Neural crest cell (in vitro differentiated cells): ENCODE measurements at places on chromosomes 1 and 21. TPM values are rescaled to one million over a fixed set of nuclear protein-coding genes. Genes with fewer than 3 reads are reported as not detected.

DNA sequence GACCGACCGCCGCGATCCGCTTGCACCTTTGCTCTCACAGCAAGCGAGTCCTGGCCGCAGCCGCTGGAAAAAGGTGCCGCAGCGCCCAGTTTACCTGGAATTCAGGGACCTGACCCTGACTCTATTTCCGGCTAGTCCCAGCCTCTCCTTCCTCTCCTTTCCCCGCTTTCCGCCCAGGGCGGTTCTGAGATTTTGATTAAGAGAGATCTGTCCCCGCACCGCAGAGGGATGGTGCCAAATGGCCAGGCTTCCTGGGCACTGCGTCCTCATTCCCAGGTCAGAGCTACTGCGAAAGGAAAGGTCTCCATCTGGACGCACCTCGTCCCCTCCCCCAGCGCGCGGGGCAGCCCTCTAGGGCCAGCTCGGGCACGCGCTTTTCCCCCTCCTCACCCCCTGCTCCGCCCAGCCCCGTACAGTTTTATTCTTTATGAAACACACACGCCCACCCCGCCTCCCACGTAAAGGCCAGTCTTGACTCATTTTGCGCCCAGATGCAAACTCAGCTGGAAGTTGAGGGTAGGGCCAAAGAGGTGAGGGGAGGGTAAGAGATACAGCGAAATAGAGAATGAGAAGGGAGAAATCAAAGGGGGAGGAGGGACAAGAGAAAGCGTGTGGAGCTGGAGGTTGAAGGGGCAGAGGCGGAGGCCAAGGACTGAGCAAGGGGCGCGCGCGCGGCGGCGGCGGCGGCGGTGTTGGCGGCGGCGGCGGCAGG lies 411.8 kb upstream of the ESRRG start:
- DNase-seq: peak; percentile 2

DNA sequence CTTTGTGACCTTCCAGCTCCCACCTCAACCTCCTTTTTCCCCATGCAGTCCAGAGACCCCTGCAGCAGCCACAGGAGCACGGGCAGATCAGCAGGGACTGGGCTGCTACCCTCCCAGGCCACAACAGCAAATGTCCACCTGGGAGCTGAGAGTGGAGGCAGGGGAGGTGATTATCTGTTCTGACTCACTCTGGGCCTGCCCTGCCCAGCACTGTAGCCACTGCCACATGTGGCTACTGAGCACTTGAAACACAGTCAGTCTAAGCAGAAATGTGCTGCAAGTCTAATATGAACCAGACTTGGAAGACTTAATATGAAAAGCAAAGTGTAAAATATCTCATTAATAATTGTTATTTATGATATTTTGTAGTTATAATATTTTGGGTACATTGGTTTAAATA lies 148.9 kb upstream of the VANGL1 start:
- DNase-seq: no peak

GRCh38 chr1:94319319-94320102 lies 82.1 kb upstream of the ARHGAP29 start:
- DNase-seq: no peak

DNA sequence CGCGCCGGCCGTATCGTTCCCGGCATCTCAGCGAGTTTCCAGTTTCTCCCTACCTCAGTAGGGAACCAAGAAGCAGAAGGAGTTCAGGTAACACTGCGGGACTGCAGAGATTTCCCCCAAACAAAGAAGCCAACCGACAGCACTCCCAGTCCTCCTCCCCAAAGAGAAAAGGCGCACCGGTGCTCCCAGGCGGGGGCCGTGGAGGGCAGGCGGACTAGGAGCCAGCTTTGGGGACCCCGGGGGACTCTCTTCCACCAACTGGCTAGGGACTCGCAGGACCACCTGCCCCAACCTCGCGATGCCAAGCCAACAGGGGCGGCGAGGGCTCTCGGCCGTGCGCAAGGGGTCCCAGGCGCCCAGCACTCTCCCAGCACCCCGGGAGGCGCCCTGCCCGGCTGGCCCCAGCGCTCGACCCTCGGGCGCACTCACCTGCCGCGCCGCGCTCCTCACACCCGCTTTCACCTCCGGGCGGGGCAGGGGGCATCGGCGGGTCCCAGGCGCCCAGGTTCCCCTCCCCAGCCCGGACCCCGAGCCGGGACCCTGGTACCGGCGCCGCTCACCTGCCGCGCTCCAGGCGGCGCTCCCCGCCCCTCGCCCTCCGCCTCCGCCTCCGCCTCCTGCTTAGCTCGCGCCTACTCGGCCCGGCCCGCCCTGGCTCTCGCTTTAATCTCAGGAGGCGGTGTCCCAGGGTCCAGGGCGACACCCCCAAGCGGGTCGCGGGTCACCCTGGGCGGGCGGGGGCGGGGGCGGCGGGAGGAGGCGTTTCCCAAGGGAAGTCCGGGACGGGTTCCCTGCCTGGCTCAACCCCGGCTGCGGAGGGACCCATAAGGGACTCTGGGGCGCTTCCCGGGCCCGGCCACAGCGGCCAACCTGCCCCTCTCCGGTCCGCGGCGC lies at the start of gene TMPRSS2:
Gene TMPRSS2 (minus strand): TSS at position 638 of the 894 bp plus-strand sequence. CDS start 10,025 bp downstream, outside the sequence.
- no peak for DNase-seq

DNA sequence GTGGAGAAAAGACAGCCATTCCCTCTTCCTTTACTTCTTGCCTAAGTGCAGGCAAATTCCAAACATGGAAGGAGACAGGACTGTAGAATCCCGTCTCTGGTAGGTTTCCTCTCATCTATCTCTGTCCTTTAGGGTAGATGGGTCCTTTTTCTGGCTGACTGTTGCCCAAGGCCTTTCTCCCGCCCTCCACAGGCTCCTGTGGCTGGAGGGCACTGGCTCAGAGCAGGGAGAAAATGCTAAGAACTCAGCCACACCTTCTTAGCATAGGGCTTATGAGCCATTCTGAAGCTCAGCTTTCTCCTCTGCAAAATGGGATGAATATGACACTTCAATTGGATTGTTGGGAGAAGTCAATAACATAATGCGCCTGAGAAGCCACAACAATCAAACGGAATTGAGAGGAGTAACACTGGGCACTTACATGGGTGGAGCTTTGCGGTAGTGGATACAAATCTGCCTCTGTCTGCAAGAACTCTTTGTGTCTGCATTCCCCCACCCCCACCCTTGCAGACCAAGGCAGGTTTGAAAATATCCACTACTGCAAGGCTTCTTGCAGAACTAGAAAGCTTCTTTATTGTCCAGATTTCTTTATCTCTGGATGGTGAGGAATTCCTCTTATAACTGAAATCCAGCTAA lies 94.7 kb downstream of the CSMD2 start:
- no peak for DNase-seq

- peak; percentile 42 for DNase-seq
Observed at GRCh38 chr1:160834945-160835565, 27.6 kb downstream of the CD244 start.

DNA sequence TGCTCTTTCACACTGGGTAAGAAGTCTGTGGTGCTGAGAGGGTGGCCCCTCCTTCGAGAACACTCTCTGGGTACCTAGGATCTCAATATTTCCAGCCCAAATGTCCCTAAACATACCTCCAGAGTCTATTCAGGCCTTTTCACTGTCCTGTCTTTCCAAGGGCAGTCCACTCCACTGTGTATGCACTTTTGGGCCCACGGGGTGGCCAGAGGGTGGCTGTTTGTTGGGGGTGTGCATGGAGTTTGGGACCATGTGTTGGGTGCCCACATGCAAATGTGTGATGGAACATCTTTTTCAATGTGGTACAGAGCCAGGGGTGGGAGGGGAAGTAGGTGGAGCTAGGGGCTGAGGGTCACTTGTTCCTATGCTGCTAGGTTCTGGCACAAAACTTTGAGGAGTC lies 87.5 kb downstream of the FAM78B start:
- DNase-seq: no peak

- DNase-seq: no peak
Observed at GRCh38 chr1:233433436-233434210, 106.1 kb downstream of the MAP3K21 start.

GRCh38 chr1:12572522-12572921 lies 45.5 kb downstream of the DHRS3 start:
- DNase-seq: no peak

DNA sequence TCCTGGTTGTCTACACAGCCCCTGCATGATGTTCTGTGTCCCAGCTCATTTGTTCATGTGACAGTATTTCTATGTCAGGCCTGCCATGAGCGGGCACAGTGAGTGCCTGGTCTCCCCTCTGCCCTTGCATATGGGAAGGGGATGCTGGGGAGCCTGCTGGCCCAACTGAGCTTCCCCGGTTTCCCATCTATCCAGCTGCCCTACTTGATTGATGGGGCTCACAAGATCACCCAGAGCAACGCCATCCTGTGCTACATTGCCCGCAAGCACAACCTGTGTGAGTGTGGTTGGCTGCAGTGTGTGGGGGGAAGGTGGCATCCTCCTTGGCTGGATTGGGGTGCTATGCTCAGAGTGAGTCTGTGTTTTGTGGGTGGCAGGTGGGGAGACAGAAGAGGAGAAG lies 1.5 kb downstream of the GSTM4 start:
- DNase-seq: no peak

DNA sequence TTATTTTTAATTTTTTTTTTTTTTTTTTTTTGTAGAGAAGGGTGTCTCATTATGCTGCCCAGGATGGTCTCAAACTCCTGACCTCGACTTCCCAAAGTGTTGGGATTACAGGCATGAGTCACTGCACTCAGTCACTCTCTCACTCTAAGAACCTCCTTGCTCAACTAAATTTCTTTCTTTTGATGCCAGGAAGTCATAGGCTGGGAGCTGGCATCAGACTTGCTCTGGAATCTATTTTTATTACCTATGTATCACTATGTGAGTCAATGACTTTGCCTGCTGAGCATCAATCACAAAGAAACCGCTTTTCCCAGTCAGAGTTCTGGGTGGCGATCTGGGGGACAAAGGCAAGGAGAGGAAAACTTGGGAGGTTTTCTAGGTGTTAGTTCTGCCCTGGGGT lies 35.5 kb upstream of the PARP1 start:
- DNase-seq: no peak

DNA sequence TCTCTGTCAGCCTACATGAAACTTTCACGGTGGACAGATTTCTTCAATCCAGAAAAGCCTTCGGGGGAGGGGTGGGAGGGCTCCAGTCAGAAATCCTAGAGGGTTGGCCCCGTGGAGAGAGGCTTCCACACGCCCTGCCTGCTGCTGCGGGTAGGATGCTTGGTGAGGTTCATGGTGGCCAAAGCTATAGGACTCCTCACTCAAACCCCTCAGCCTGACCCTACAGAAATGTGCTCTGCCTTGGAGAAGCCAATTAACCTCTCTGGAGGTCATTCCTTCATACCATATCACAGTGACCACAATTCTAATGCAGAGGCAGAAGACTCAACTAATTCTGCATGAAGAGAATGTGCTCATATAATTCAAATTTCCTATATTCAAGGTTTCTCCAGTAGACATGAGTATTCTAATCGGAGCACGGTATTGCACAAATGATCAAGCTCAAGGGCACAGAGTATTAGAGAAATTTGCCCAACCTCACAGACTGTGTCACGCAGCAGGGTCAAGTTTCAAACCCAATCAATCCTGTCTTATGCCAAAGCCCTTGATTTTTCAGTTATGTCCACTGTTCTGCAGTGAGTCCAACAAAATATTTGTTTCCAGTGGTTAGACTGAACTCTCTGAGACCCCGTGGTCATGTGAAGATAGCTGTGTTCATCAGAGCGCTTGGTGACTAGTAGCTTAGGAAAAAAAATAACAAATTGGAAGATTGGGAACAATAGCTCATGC lies 104.8 kb downstream of the TOMM20 start:
- DNase-seq: no peak

- no peak for DNase-seq
Observed at GRCh38 chr1:234889643-234890042, 239.0 kb downstream of the TOMM20 start.

- no peak for DNase-seq
Observed at GRCh38 chr1:206664740-206665139, 20.0 kb upstream of the MAPKAPK2 start.

DNA sequence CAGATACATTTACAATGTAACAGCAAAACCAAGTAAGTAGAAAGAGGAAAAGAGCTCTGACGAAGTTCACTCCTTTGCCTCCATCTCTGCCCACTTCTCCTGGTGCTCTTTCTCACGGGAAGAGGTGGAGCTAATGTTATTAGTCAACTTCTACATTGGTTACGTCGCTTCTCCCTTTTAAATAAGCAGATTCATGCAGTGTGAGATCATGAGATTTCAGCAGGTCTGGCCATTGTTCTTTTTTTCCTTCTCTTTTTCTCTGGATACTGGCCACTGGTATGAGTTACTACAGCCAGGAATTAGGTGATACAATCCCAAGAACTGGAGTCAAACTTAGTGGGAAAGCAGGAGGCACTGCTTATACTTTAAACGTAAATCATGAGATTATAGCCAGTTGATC lies 207.1 kb downstream of the AKT3 start:
- no peak for DNase-seq

GRCh38 chr21:34673006-34673405 lies 4.2 kb downstream of the CLIC6 start:
- DNase-seq: no peak

The CLDN14 gene
- not detected in 2 replicates for total RNA-seq

The FASLG gene
- total RNA-seq: not detected in 2 replicates

The KCNE2 gene
- 0.39 and 0.61 TPM in 2 replicates for total RNA-seq

The OR2T29 gene
- total RNA-seq: not detected in 2 replicates

The GNAT2 gene
- total RNA-seq: not detected in 2 replicates

The IL19 gene
- total RNA-seq: not detected in 2 replicates

The LMOD1 gene
- total RNA-seq: 0.19 and 0.39 TPM in 2 replicates
